ENCODE measurements at places on chromosomes 12 and 14.

DNA sequence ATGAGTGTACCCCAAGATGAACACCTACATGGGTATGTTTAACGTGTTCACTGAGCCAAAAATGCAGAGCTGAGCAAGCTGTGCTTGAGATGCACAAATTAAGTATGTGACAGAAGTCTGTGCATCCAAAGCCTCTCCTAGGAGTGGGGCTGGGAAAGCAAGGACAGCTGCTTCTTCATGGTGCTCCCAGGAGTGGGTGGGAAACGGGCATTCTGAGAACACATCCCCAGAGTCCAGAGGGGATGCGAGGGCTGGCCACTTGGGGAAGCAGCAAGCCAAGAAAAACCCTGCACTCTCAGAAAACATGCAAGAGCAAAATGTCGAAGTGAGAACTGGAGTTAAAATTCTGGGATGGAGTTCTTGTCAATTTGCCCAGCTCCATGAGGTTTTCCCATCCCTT, 414.3 kb downstream of the BCAT1 start:
- no peak for DNase-seq

- no peak for DNase-seq
Measured at GRCh38 chr12:131101703-131102492, 148.2 kb downstream of the ADGRD1 start.

GRCh38 chr12:115710104-115710564, 567.4 kb downstream of the MED13L start:
- DNase-seq = peak; percentile 63

- peak; percentile 61 for DNase-seq
Measured at GRCh38 chr12:75870878-75871277, 160.7 kb downstream of the PHLDA1 start.

DNA sequence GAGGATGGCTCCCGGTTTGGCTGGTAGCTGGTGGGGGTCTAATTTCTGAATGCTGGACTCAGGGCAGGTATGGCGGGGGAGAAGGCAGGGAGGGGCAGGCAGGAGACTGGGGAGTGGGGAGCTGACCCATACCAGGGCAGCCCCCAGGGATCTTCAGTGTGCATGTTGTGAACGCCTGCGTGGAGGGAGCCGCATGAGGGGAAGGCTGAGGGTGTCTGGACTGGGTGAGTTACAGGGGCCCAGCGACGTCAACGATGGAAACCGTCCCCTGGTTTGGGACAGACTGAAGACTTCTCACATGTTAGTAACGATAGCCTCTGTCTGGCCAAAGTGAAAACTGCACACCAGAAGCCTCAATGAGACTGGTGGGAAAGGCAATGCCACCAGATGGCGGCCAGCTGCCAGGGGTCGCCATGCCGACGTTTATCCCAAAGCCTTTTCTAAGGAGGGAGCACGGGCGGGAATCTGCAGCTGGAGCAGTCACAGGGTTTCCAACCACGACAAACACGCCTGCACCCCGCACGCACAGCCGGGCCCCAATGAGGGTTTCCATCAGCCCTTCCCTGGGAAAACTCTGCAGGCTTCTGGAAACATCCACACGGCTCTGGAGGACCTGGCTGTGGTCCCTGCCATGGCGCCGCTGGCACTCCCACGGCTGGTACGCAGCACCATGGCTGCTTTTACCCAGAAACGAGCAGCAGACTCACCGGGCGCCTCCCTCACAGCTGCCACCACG, 14.0 kb downstream of the PGAM5 start:
- DNase-seq = no peak

GRCh38 chr14:90294872-90295271, 36.9 kb downstream of the NRDE2 start:
- DNase-seq = no peak

GRCh38 chr12:14129611-14130195, 148.3 kb upstream of the GRIN2B start:
- DNase-seq = no peak

GRCh38 chr12:27236498-27236897, 7.6 kb upstream of the STK38L start:
- peak; percentile 50 for DNase-seq

DNA sequence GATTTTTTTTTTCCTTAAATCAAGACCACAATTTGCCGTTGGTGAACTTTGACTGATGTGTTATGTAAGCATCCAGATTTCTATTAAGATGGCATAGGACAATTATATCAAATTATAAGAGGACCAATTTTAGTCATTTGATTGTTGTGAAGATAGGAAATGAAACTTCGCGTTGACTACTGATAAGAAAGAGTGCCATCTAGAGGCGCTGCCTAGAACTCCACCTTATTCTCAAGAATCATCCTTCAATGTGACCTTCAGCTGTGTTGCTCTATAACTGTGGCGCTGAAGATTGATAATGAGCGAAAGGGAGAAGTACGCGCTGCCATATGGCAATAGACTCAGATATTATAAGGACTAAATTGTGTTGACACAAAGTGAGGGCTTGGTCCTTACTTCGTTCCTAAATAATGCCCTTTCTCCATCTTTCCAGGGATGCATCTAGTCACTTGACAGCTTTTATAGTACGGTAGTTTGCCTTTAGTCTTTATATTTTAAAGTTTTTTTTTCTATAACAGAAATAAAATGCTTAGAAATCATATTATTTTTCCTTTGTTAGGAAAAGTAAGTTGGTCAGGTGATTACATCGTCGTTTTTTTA, 350.8 kb upstream of the STXBP6 start:
- peak; percentile 29 for DNase-seq

DNA sequence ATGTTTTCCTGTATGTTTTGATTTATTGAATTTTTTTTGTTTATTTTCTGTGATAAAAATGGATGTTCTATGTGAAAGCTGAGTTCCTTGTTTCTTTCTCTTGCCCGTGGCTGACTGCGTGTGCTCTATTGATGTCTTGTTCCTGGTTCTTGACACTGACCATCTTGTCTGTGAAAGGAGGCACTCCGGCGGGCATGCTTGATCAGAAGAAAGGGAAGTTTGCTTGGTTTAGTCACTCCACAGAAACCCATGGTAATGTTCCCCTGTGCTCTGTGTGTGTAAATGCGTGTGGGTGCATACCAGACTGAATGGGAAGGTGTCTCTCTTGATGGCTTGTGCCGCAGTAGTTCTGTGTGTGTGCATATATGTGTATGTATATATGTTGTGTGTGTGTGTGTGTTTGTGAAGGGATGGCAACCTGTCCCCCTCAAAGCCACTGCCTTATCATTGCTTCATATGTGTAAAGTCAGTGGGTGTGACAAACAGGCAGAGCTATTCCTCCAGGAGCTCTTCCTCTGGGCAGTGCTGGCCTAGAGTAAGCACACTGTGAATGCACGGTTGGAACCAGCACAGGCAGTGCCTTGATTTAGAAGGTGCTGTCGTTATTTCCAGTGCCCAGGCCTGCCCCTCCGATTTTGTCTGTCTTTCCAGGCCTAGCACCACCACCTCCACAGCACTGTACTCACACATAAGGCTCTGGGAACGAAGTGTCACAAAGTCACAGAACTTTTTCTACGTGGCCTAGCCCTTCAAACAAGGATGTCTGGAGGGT, 247.3 kb upstream of the FKBP4 start:
- no peak for DNase-seq

DNA sequence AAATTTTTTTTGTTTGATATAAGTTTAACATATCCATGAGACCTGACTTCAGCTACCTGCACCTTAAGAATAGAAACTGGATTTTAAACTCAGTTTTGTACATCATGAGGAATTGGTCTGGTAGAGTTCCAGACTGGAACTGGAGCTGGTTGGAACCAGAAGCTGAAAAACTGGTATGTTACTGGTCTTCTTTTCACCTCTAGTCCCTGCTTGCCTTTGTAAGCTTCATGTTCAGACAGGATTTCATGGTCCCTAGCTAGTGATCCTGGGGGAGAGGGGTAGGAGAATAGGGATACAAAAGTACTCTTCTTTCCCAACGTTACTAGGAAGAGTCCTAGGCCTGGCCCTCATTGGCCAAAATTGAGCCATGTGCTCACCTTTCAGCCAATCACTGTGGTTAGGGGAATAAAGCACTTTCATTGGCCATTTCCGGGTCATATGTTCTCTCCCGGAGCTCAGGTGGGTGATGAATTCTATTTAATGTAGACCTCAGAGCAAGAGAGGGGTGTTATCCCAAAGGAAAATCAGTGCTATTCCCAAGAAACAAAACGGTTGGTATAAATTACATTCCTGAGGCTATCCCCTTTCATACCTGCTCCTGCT, 36.9 kb upstream of the APPL2 start:
- DNase-seq = no peak

DNA sequence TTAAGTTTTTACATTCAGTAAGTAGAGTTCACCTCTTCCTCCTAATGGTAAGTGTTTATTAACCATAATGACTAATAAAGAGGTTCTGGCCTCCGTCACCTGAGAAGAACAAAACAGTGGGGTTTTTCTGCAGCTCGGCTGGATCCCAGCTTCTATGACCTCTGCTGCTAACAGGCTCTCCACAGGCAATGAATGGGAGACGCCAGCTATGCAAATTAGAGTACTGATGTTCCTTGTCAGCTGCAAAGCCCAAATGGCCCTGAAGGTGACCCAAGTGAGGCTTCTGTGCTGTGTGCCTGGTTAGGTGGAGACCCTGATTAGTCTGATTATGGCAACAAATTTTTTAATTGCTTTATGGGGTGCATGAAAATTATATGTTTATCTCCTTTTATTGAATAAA, 218.1 kb downstream of the APAF1 start:
- DNase-seq = no peak

DNA sequence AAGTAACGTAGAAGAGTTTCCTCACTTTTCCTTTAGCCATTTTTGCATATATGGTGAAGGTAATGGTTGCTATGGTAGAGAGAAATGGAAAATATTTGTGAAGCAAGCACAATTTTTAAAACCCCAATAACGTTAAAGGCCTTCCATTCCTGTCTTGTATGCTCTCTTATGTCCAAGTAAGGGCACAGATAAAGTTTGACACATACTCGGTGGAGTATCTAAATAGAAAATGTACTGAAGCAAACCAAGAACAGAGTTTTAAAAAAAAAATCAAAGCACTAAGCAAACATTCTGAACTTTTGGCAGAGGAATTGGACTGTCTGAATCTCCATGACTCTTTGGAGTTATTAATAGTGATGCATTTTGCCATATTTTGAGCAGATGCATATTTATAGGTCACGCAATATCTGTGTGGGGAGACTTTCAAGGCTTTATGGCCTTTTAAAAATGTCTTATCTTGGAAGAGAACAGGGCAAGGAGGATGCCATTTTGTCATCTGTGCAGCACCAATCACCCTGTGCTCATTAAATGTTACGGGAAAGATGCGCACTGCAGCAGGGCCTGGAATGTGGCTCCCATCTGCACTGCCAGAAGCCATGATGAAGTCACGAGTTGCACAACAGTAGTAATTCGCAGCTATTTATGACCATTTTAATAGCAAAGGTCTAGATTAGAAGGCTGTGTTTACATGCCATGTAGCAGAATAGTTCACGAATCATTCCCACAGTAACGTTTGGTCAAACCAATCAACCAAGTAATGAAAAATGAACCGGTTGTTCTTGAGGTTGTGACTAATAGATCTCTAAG, 23.3 kb upstream of the AMIGO2 start:
- peak; percentile 95 for DNase-seq

DNA sequence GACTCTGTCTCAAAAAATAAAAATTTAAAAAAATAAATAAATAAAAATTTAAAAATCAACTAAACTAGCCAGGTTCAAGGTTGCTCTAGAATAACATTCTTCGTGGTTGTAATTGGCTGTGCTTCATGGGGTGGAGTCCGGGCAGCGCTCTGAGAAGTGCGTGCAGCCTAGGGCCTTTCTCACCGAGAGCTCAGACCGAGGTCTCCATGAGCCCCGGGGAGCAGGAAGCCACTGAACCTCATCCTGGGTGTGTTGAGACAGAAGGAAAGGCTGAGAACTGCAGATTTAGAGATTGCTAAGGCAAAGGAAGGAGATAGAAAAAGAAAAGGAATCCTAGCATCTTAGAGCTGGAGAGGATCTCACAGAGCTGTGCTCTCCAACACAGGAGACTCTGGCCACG, 14.7 kb downstream of the P2RX4 start:
- DNase-seq = no peak

GRCh38 chr14:75229661-75230139, 48.9 kb upstream of the FOS start:
- DNase-seq = no peak

DNA sequence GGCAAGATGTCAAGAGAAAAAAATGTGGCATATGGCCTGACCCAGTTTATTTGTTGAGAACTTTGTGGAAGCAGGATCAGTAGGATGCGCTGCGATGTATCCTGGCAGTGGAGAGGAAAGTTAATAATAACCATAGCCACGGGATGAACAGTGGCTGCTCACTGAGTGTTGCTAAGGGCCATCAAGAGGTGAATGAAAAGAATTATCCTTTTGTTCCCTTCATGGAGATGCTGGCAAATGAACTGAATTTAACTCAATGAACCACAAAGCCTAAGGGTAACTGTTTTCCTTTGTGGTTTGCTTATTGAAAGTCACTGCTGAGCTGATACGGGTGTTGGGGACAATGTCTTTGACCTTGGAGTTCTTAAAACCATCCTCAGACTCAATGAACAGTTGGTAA, 476.5 kb downstream of the APAF1 start:
- no peak for DNase-seq

DNA sequence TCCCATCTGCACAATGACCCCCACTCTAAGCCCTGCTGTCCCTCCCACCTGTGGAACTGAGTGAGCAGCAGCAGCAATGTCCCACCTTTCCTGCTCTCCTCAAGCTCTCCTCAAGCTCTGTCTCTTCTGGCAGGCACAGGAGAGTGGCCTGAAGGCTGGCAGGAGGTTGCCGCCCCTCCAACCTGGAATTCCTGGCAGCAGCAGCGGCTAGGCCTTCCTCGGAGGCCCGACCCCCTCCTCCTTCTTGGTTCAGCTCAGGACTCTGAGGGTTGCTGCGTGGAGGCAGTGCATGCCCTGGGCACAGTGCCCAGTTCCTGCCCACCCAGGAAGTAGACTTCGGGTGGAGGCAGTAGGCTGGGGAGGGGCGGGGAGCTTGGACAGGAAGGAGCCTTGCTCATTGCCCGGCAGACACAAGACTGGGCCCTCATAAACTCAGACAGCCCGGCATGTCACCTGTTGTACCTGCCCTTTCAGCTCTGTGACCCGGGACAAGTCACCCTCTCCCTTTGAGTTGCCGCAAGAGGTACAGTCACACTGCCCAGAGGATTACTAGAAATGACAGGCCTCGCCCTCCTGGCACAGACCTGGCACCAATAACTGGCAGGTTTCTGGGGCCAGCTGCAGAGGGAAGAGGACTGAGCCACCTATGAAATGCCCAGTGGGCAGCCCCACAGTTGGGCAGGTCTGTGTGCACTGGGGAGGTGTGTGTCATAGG, 2.1 kb upstream of the SERPINA1 start:
- DNase-seq = no peak

- peak; percentile 54 for DNase-seq
Measured at GRCh38 chr12:70255311-70255710, 12.1 kb downstream of the CNOT2 start.

GRCh38 chr12:116054280-116054679, 223.2 kb downstream of the MED13L start:
- no peak for DNase-seq
